Fibroblast of skin of right biceps (primary cell): ENCODE measurements at places on chromosomes 4 and X.
A peak's percentile ranks its signal among the peaks of the same experiment; 100 is the strongest.

GRCh38 chr4:83112678-83113428 lies 1.7 kb downstream of the PLAC8 start:
- DNase-seq, result peak; percentile 65

DNA sequence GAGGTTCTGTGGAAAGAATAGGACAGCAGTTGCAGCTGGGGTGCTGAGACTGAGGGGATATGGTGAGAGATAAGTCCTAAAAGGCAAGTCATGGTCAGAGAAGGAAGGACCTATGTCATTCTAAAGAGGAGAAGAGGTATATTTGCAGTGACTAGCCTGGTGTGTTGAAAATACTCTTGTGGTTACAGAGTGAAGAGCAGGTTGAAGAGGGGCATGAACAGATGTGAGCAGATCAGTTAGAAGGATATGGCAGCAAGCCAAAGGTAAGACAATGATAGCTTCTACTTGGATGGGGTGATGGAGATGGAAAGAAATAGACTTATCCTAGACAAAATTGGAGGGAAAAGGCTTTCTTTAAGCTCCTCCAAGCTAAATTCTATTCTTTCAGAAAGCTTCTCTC lies 469.8 kb upstream of the CPEB2 start:
- DNase-seq, result no peak

GRCh38 chr4:26298198-26298947 lies 22.4 kb upstream of the RBPJ start:
- DNase-seq, result peak; percentile 76

- DNase-seq, result no peak
Observed at GRCh38 chr4:158666892-158667291, 4.8 kb downstream of the C4orf46 start.

DNA sequence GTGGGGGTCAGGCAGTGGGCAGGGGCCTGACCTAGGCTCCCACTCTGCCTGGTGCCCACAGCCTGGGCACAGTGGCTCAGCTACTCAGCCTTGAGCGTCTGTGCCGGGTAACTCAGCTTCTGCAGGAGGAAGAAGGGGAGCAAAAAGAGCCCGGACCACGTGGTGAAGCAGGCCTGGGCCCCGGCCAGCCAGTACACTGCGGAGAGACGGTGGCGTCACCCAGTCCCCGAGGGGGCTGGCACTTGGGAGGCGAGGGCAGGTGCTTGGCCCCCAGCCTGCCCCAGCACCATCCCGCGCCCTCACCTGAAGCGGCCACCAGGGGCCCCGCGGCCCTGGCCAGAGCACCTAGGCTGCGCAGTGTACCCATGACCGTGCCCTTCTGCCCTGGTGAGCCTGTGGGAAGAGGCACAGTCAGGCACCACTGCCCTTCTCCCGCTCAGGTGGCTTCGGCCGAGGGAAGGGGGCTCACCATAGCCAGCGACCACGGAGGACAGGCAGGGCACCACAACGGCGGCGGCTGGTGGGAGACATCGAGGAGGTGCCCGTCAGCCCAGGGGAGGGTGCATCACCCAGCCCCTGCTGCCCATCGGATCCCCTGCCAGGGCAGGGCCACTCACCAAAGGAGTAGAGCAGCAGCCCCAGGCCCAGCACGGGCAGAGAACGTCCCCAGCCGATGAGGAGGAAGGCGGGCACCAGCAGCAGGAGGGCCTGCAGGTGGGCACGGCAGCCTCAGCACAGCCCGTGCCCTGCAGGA lies 32.3 kb downstream of the NOP14 start:
- no peak for DNase-seq

GRCh38 chrX:9465380-9466123 lies 694 bp downstream of the TBL1X start:
- DNase-seq, result peak; percentile 8

DNA sequence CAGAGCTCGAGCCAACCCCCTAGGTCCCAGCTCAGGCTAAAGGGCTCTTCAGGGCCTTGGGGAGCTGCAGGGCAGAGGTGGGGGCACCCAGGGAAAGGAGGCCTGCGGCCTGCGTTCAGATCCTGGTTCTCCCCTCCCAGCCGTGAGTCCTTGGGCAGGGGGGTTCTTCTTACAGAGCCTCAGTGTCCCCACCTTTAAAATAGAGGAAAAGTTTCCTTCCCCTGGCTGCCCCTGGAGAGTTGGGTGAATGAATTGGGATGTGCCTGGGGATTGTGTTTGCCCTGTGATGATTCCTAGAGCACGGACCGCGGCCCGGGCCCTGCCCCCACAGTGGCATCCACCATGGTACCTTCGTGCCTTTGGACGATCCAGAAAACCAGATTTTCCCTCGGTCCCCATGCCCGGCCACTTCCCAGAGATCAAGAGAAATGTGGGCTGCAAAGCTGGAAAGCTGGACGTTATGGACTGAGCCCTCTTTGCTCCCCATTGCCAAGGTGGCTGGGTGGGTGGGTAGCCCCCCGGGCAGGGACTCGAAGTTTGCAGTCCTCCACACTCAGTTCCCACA lies 11.4 kb downstream of the HTRA3 start:
- DNase-seq, result no peak

- no peak for DNase-seq
Observed at GRCh38 chr4:83704786-83705185, 168.9 kb downstream of the GPAT3 start.

DNA sequence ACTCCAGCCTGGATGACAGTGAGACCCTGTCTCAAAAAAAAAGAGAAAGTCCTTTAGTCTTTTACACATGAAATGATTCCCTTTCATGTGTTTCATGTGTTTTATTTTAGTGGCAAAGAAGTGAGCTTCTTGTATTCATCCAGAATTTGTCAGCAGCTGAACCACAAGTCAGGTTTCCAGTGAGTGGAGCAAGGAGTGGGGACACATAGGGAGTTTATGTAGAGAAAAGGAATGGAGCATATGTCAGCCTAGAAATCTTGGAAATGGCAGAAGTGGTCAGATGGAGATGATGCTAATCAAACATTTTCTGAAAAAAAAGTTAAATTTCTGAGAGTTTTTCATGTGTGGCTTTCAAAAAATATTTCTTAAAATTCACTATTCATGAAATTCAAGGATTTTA lies 383.0 kb upstream of the GATB start:
- no peak for DNase-seq

DNA sequence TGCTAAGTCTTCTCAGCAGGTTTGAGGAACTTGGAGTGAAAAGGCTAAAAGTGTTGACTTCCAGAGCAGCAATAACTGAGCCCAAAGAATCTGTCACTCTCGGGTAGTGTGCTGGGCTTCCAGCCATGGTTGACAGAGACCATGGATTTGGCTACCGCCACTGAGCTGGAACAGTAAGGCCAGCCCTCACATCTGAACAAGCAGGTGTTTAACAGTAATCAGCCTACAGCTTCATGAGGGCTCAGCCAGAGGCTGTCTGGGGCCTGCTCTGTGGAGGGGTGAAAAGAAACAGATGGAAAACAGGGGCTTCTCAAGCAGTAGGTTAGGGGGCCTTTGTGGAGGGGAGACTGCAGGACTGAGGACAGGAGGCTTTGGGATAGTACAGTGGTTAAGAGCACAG lies 14.9 kb downstream of the RASL11B start:
- DNase-seq, result no peak

DNA sequence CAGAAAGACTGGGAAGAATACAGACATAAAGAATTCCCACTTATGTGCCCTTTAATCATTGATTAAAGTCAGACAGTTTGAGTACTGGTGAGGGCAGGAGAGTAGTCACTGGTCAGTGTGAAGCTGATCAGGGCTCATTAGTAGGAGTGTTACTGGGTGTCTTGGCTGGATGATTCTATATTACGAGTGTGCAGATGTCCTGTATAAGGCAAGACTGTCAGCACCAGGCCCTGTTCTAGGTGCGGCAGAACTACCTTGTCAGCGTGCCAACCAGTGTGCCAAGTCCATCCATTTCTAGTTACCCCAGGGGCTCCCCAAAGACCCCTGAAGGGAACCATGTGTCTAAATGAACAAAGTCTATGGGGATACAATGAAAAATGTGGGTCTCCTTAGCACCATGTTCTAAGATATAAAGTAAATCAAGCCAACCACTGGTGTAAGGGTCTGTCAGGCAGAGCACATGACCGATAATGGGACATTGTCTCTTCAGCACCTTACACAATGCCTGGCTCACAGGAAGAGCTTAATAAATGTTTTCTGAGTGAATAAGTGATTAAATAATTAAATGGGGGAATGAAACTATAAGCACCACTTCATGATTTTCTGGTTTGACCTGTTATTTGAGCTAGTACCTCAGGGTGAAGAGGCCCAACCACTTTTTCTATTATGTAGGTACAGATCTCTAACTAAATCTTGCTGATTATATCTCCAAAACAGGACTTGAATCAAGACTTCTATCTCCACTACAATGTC lies 205.0 kb downstream of the CAMK2D start:
- no peak for DNase-seq

DNA sequence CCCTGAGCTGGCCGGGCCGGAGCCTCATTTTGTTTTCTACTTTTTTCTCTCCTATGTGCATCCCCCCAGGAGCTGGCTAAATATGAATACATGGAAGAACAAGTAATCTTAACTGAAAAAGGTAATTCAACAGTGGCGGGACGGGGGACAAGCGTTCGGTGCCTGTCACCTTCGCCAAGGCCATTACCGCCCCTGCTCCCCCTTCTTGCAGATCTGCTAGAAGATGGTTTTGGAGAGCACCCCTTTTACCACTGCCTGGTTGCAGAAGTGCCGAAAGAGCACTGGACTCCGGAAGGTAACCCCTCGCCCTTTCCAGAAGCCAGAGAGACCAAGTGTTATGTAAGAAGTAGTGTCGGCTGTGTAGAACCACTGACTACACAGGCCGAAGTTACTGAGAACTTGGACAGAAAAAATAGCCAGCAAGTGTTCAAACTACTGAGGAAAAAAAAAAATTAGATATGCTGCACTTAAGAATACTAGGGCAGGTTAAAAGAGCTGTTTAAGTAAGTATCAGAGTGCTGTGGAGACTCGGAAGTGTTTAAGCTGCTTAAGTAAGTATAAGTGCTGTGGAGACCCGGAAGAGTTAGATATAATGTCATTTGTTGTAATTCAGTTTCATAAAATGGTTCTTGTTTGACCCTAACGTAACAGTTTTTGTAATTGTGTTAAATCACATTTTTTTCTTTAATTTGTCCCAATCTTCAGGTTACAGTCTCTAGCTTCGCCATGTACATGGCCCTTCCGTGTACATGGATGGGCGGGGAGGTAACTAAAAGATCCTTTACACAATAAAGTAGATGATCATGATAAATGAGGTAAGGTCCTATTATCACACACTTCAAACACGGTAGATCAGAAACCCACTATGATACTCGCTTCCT lies 856 bp downstream of the SAT1 start:
- DNase-seq, result no peak

DNA sequence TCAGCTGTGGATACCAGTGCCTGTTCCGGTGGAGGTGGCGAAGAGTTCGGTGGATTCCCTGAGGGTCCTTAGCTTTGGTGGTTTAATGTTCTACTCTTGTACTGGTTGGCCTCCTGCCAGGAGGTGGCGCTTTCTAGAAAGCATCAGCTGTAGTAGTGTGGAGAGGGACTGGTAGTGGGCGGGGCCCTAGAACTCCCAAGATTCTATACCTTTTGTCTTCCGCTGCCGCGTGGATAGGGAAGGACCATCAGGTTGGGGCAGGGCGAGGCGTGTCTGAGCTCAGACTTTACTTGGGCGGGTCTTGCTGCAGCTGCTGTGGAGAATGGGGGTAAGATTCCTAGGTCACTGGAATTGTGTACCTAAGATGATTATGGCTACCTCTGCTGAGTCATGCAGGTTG lies 390.3 kb downstream of the FAM47A start:
- no peak for DNase-seq

- no peak for DNase-seq
Observed at GRCh38 chr4:14583752-14584151, 418.5 kb upstream of the CPEB2 start.

DNA sequence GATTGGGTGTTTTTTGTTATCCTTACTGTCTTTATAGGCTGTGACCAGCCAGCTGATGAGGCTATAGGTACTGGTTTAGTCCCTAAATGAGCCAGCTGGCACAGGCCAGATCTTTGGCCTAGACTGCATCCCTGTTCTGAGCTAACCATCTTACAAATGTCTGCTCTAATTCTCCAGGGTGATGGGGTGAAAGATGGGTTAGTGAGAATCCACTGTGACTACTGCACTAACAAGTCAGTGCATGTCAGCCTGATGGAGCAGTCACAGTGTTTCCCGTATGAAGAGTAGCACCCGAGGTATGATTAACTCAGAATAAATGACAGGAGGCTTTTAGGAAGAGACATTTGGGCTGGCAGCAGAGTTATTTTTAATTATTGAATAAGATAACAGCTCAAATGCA lies 181.0 kb downstream of the DCTD start:
- no peak for DNase-seq

- no peak for DNase-seq
Observed at GRCh38 chrX:97938706-97939105, 1055.0 kb downstream of the RPA4 start.

- no peak for DNase-seq
Observed at GRCh38 chrX:109822861-109823260, 89.8 kb upstream of the ACSL4 start.

GRCh38 chr4:123672987-123673386 lies 276.4 kb downstream of the SPRY1 start:
- DNase-seq, result peak; percentile 24

GRCh38 chr4:163806653-163807052 lies 312.2 kb downstream of the TMA16 start:
- no peak for DNase-seq

DNA sequence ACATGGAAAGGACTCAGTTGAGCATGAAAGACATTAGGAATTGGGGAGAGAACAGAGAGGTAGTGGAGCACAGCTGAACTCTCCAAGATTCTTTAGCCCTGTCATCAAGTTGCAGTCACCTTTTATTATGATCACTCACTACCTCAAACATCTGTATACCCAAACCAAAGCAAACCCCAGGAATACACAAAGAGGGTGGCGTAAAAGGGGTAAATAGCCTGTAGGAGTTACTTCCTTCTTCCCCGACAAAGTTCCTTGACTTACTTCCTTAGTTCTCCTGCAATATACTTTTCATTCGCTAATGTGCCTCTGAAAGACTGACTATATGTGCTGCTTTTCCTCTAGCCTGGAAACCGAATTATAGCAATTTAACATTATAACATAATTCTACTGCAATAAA lies 159.9 kb downstream of the SPRY1 start:
- no peak for DNase-seq

GRCh38 chr4:24192018-24192641 lies 302.3 kb upstream of the PPARGC1A start:
- no peak for DNase-seq

- DNase-seq, result no peak
Observed at GRCh38 chrX:83771664-83772063, 89.3 kb upstream of the CYLC1 start.

DNA sequence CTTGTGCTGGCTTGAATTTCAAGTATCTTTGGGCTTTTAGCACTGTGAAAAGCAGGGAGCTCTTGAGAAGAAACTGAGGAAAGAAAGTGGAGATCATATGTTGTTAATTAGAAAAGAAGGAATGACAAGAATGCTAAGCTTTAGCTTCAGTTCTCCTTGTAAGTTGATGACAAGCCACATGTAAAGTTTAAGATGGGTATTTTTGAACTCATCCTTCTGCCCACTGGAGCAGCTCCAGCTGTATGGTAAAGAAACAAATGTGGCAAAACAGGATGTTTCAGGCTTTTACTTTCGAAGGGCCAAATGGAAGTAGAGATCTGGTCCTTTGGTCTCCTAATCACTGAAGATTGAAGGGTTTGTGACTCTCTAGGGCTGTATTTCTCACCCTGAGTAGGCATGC lies 137.8 kb downstream of the GUCY2F start:
- DNase-seq, result peak; percentile 66
